Fibroblast of mammary gland (primary cell): ENCODE measurements at places on chromosomes 4 and X.

DNA sequence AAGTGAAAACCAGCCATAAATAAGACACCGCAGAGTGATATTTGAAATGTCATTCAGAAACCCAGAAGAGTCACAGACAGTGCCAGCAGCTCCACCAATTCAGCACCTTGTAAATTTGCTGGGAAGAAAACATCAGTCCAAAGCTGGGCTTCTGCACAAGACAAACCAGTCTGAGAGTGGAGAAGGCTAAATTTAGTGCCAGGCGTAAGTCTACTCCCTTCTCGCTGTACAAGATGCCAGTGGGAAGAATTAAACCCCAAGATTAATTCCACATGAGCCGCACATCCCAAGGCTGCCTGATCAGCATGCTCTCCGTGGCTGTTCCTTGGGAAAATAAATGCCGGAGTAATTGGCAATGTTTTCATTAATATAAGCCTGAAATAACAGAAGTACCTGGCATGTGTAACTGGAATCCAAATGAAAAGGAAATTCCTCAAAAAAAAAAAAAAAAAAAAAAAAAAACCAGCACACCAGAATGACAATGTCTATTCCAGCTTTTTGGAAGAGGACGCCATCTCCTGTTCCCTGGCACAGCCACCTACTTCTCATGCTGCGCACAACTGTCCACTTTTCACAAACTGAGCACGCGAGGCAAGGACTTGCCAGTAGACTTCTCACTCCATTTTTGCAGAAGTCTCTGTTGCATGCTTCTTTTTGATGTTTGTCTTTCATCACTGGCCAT lies 95.5 kb downstream of the NSUN7 start:
- no peak for DNase-seq

DNA sequence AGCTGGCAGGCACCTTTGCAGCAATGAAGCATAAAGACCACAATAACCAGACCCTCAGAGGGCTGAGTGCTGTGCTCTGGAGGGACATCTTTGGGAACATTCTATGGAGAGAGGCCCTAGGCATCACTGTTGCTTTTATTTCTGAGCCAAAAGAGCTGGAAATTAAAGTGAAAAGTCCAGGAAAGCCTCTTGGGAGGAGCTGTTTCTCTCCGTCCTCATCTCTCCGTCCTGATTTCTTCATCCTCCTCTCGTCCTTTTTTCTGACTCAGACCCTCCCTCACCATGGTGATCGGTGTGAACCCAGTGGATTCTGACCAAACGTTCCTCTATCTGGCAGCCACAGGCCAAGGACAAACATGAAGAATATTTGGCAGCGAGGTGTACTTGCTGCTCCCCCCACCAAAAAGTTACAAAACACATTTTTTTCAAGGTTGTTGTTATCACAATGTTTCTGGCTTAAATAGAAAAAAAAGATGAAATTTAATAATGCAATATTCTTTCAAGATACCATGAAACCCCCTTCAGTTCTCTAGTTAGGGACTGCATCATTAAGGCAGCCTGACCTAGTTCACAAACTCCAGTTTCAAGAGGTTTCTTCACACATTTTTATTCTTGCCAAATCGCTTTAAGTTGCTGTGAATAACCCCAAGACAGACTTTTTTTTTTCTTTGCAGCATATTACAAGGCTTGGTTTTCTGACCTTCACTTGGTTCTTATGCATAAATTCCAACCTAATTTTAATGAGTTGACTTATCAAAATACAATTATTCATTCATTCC lies 80.2 kb downstream of the SCD5 start:
- peak; percentile 65 for DNase-seq

DNA sequence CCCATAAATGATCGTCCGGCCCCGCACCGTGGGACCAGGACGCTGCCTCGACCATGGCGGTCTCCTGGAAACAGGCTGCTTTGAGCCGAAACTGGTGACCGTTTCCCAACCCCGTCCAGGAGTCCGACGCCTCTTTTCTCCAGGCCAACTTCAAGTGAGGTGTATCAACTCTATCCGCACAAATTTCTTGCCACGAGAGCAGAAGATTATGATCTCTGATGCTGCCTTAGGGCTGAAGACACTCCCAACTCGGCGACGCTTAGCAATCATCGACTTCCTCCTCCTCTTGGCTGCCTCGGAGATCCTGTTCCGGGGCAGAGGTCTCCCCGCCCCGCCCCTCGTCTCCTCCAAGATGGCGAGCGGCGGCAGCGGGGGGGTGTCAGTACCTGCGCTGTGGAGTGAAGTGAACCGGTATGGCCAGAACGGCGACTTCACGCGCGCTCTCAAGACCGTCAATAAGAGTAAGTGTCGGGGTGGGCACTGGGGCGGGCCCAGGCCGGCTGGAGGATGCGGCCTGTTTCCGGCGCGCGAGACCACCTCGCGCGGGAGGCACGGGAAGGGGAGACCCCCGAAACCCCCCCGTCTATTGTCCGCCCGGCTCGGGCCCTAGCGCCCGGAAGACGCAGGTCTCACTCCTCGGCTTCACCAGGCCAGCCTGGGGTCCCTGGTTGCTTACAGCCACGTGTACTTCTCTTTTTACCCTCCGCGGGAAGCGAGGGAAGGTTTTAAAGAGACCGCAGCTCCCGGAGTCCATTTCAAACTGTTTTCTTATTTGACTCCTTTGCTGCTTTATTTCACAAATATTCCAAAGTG lies at the start of gene SRP72:
TSS of gene SRP72 (plus strand) at position 334 of the 813 bp plus-strand sequence. CDS start at position 353, 19 bp downstream.
- peak; percentile 82 for DNase-seq

DNA sequence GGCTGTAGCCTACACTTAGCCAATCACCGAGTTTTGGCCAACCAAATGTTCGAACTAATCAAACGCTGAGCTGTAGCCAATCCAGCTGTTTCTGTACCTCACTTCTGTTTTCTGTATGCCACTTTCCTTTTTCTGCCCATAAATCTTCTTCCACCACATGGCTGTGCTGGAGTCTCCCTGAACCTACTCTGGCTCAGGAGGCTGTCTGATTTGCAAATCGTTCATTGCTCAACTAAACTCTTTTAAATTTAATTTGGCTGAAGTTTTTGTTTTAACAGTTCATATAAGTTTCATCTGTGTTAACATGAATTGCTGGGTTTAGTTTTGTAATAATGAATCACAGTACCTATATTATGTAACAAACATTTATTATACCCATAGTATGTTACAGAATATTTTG lies 160.7 kb upstream of the PCDH7 start:
- DNase-seq = no peak

DNA sequence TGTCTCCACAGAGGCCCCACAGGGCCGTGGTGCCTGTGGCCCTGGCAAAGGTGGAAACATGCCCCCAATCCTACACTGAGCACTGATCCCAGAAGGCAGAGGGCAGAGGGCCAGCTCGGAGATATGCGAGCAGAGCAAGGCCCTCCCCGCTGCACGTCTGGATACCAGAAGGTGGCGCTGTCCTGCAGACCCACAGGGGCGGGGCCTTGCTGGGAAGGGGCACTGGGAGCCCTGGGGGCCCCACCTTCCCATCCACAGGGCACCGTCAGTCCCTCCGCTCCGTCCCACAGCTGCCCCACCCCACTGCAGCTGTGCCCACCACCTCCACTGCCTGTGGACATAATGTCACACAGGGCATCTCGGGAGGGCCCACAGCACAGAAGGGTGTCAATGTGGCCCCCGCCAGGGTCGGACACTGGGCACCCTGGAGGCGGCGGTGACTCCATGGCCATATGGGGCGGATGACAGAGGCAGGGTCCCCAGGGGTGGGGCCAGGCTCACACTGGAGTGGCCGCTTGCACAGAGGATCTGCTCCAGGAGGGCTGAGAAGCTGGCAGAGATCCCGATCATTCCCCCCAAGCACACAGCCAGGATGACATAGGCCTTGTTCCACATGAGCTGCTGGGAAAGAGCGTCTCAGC lies 4.8 kb downstream of the SLC49A3 start:
- DNase-seq = peak; percentile 63

DNA sequence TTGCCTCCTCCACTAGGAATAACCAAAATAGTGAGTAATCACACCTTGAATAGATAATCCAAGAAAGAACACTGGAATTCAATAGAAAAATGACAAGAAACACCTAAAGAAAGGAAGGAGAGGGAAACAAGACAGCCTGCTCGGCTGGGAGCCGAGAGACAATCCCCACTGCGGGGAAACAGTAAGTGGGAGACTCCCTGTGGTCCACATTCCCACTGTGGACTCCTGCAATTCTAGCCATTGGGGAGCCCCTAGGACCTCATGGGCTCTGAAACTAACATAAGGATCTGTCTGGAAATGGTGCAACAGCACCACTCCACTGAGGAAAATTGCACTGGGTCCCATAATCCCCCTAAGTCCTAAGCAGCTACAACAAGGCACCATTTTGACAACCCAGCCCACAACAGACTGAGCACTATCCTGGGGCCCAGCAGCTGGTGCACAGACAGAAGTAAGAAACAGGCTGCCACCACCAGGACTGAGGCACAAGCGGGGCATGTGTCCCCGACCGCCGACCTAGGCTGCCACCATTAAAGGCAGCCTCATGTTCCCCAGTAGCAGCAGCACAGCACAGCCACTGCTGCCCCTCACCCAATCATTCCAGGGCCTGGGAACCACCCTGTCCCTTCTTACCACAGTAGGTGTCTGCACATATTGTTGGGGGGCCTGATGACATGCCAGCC lies 14.2 kb downstream of the LRBA start:
- no peak for DNase-seq

DNA sequence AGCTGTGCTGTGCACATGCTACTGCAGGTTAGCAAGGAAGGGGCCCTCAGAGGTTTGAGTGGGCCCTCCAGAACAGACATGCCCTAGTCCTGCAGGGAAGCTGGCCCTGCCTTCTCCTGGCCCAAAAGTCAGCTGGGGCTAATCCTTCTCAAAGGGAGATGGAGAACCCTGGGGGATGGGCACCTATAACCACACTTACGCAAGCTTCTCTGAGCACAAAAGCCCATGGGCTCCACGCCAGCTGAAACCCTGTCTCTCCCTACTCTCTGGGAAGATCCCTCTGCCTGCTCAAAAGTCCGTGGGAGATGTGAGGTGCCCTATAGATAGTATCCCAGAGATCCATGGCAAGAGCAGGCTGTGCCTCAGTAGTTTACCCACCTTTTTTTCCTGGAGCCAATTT lies 58.9 kb upstream of the DKK2 start:
- peak; percentile 22 for DNase-seq

DNA sequence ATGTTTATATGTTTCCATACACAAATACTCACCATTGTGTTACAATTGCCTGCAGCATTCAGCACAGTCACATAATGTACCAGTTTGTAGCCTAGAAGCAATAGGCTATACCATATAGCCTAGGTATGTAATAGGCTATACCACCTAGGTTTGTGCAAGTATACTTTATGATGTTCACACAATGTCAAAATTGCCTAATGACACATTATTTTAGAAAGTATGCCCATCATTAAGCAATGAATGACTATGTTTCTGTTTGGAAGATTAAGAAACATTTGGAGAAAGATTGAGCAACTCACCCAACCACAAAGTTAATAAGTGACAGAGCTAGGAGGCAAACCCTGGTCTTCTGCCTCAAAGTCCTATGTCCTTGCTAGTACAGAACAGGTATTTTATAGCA lies 96.8 kb upstream of the GRIA3 start:
- DNase-seq = peak; percentile 80
